Kidney epithelial cell (primary cell): ENCODE measurements at places on chromosomes 6 and 20.

DNA sequence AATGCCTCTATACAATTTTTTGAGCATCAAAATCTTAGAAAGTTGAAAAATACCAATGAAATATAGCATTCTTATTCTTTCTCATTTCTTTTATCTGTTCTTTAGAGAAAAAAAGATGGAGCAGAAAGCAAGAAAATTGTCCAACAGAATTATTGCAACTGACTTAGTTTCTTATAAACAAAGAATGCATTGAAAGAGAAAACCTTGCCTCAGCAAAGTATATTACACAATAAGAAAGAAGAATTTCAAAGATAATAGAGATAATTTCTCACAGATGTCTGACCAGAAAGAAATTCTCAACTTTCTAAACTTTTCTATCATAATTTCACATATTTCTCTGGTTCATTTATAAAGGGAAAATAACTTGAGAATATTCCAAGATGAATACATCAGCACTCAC, 47.0 kb upstream of the PRND start:
- DNase-seq, result no peak

DNA sequence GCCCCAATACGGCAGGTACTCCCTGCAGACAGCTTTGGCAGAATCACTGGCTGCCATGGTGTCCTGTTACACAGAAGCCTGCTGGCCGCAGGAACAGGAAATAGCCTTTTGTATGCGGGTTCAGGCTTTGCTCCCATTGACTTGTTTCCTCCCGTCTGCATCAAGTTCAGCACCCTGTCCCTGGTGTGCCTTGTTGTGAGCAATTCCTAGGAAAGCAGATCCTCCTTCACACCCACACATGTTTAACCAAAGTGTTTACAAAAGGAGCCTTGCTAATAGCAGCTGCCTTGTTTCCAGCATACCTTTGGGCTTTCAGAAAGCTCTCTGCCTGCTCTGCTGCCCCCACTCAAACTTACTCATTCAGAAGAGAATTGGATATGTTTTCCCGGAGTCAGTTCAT, 127.2 kb upstream of the SUPT3H start:
- peak; percentile 78 for DNase-seq

DNA sequence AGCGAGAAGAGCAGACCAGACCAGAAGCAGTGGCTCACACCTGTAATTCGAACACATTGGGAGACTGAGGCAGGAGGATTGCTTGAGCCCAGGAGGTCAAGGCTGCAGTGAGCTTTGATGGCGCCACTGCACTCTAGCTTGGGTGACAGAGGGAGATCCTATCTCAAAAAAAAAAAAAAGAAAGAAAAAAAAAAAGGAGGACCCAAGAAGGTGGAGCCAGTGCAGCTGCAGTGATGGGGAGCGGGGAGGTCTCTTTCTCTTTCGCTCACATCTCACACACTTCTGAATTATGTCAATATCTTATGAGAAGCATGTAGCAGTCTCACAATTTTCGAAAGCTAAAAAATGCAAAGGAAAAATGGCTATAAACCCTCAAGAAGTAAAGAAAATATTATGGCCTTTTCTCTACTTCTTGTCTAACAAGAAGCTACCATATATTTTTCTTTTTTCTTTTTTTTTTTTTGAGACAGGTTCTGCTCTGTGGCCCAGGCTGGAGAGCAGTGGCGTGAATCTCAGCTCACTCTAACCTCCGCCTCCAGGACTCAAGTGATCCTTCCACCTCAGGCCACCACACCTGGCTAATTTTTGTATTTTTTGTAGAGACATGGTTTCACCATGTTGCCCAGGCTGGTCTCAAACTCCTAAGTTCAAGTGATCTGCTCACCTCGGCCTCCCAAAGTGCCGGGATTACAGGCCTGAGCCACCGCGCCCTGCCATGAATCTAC, 3.8 kb upstream of the SPO11 start:
- DNase-seq, result no peak

DNA sequence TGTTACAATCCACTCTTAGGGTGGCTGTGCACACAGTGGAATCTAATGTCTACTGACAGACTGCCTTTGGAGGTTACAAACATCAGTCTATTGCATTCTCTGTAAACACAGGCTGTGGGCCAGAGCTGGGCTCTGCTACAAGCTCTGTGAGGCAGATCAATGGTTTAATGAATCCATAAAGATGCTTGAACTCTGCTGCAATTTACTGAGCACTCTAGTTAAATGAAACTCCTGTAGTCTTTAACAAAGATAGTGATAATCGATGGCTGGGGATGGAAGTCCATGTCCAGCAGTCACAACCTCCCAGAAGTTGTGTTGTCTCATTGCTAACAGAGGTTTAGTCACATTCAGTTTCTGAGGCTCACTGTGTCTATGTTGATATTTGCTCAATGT, 50.5 kb downstream of the SOBP start:
- no peak for DNase-seq

- DNase-seq, result no peak
These were observed 835.8 kb downstream of the GRIK2 start for GRCh38 chr6:102229271-102229670.

GRCh38 chr6:1315560-1316386, 3.9 kb downstream of the FOXQ1 start:
- no peak for DNase-seq

DNA sequence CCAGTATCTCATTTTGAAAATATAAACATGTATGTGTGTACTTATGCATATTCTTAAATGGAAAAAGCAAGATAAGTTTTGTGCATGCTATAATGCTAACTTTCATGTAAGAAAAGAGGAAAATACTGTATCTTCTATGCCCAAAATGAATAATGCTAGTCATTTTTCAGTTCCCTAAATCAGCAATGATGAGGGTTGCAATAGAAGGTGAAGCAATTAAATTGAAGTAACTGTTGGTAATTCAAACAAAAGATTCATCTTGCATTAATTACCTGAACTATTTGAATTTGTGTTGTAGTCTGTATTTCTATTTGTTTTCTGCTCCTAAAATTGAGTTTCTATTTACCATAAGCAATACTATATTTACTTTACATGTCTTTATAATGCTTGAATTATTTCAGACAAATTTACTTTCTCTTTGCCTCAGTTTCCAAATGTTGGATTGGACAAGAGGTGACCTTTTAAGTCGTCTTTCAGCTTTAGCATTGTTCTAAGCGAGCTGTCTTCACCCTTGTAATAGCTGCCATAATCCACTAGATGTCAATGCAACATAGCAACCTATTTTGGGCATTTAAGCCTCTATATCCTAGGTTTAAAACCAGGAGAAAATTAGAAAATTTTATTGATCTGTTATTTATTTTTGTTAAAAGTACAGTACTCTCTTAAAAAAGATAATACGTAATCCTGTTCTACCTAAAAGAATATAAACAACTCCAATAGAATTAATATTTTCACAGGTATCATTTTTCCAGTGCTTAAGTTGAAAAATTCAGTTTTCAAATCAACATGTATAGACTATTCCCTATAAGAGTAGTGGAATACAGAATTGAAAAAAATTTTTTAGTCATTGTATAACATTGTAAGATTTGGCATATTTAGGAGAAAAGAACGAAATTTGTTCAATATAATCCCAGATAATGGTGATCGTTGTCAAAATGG, 52.3 kb upstream of the IFNGR1 start:
- no peak for DNase-seq

GRCh38 chr6:134318974-134319281, 1.0 kb upstream of the SGK1 start:
- DNase-seq, result no peak

DNA sequence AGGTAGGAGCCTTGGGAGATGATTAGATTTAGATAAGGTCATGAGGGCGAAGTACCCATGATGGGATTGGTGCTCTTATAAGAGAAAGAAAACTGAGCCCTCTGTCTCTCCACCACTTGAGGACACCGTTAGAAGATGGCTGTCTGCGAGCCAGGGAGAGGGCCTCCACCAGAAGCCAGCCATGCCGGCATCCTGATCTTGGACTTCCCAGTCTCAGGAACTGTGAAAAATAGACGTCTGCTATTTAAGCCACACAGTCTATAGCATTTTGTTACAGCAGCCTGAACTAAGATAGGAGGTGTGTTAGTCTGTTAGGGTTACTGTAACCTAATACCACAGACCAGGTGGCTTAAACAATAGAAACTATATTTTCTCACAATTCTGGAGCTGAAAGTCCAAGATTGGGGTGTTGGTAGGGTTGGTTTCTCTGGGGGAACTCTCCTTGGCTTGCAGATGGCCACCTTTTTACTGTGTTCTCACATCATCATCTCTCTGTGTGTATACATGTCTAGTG, 38.0 kb upstream of the ADGRF1 start:
- DNase-seq, result no peak

GRCh38 chr6:70839286-70840266, 117.3 kb downstream of the B3GAT2 start:
- DNase-seq, result no peak

DNA sequence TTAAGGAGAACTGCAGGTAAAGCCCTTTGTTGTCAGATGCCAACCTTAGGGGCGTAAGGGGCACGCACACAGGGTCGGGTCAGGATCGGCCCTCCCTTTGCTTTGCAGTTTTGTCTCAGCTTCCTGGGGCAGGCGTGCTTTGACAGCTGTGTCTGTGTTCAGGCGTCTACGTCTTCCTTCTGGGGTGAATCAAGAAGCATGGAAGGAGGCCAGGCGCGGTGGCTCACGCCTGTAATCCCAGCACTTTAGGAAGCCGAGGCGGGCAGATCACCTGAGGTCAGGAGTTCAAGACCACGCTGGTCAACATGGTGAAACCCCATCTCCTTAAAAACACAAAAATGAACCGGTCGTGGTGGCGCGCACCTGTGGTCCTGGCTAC, 1.3 kb downstream of the ZGPAT start:
- DNase-seq, result no peak

DNA sequence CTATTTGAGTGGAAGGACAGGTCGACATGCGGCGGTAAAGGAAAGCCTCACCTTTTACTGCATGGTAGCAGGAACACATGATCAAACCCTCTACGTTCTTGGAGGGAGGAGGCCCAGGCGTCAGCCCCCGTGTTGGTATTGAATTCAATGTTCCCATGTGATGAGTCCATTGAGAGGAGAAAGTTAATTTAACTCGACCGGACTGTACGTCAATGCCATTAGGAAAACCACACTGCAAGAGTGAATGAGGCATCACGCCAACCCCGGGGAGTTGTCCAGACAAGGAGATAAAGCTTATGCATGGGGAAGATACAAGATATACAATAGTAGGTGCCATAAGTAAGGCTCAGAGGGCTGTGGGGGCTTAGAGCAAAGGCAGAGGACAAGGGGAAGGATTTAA, 213.9 kb upstream of the ECI2 start:
- DNase-seq, result no peak

DNA sequence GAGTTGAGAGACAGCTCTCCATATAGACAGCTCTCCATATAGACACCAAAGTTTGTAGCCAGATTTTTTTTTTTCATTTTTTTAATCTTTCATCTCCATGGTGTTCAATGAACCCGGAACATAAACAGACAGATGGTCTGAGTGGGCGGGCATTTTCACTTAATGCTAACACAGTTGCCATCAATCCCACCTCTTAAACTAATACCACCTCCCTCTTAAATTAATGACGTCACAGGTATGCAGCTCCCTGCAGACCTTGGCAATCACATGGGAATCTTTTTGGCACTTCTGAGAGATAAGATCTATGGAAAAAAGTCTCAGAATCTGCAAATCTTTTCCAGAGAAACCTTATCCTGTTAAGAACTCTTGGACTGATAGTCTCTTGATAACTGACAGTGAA, 43.2 kb downstream of the PFDN4 start:
- no peak for DNase-seq

GRCh38 chr6:30787954-30788353, 43.6 kb upstream of the IER3 start:
- DNase-seq, result no peak
